ENCODE measurements at places on chromosomes 5 and 9. TPM values are rescaled to one million over a fixed set of nuclear protein-coding genes. Genes with fewer than 3 reads are reported as not detected.
A peak's percentile ranks its signal among the peaks of the same experiment; 100 is the strongest.

Gene PRR7
- total RNA-seq: 32.6 TPM

DNA sequence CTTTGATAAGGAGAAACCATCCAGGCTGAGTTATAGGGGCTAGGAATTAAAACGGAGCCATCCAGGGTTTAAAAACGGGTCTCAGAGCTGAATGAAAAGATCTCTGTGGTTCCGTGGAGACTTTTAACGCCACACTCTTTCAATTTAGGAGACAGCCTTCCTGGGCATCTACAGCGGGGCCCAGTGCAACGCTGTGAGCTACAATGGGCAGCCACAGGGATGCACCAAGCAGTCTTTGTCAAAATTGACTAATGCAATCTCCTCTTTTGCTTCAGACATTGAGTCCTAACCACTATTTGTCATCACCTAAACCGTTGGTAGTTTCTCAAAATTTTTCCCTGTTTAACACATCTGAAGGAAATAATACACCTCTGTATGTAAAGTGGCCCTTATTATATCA, 96.6 kb upstream of the ABCA1 start:
- H3K27ac ChIP-seq: no peak overlapping the region
- H3K4me3 ChIP-seq: no peak overlapping the region
- DNase-seq: no peak
- no peaks in the 10 kb centered on the region for H3K36me3 ChIP-seq

Gene PHF24
- 0.11 TPM for total RNA-seq

GRCh38 chr9:111957856-111958631, 61.4 kb downstream of the UGCG start:
- peak overlapping the region; percentile 40 for H3K4me3 ChIP-seq
- H3K27me3 ChIP-seq: peaks cover 2% of the 10 kb centered on the region
- H3K36me3 ChIP-seq: no peaks in the 10 kb centered on the region
- DNase-seq: peak; percentile 39
- H3K4me1 ChIP-seq: peaks cover 20% of the 10 kb centered on the region

Gene HMMR
- 94.2 TPM for total RNA-seq

DNA sequence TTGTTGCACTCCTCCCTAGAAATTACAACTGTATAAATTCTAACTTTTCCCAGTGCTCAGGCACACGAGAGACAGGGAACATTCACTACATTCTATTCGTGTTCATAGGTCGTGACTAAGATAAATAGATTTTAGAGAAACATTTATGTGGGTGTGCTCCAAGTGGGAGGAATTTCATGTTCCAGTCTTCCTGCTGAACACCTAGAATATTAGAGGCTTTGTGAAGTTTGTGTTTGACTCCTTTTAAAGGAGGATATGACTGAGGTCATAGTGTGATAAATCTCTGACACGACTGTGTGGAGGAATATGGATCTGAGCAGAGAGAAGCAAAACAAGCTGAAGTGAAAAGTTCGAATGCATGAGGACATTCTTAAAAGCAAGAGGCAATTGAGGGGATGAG, 355.3 kb downstream of the ZSWIM6 start:
- H3K36me3 ChIP-seq: no peaks in the 10 kb centered on the region
- peaks cover 31% of the 10 kb centered on the region for H3K27me3 ChIP-seq
- H3K4me1 ChIP-seq: no peaks in the 10 kb centered on the region
- no peak overlapping the region for H3K27ac ChIP-seq
- no peak for DNase-seq
- no peak overlapping the region for H3K4me3 ChIP-seq

Gene C9orf50
- not detected for total RNA-seq

Gene PCDHA12
- not detected for total RNA-seq

DNA sequence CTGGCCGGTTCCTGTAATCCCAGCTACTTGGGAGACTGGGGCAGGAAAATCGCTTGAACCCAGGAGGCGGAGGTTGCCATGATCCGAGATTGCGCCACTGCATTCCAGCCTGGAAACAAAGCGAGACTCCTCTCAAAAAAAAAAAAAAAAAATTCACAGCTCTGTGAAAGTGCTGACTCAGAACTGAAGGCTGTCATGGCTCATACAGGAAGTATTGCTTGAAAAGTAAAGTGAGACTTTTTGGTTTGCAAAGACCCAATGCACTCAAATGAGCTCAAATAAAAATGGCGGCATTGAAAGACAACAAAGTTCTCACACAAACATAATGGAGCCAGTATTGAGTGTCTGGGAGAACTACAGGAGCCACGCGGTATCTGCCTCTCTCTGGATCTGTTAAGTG, 202.1 kb downstream of the FBXL7 start:
- H3K4me1 ChIP-seq: no peaks in the 10 kb centered on the region
- H3K36me3 ChIP-seq: no peaks in the 10 kb centered on the region
- H3K27me3 ChIP-seq: no peaks in the 10 kb centered on the region
- no peak for DNase-seq
- no peak overlapping the region for H3K4me3 ChIP-seq

Gene RLN1
- 2.3 TPM for total RNA-seq

Gene ARSI
- not detected for total RNA-seq

DNA sequence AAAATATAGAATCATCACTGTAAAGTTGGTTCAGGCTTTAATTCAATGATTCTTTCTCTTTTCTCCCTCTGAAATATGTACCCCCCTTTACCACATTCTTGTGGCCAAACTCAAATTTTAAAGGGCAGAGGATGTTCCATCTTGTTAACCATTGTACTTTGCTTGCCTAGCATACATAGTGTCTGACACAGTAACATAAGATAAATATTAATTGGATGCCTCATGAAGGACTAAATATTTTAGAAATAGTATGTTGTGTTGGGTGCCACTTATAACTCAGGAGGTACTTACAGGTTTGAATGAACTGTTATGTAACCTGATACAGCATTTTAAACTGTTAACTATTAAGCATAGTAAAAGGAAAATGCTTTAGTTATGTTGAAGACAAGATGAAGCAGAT, 71.5 kb downstream of the NIPBL start:
- H3K4me3 ChIP-seq: no peak overlapping the region
- DNase-seq: no peak
- no peak overlapping the region for H3K27ac ChIP-seq
- peaks cover 71% of the 10 kb centered on the region for H3K4me1 ChIP-seq
- no peaks in the 10 kb centered on the region for H3K27me3 ChIP-seq

GRCh38 chr9:96883922-96884321, 29.6 kb upstream of the ZNF782 start:
- peaks cover 4% of the 10 kb centered on the region for H3K4me1 ChIP-seq
- DNase-seq: no peak
- H3K4me3 ChIP-seq: no peak overlapping the region
- H3K27me3 ChIP-seq: peaks cover 4% of the 10 kb centered on the region

Gene LCN1
- not detected for total RNA-seq

DNA sequence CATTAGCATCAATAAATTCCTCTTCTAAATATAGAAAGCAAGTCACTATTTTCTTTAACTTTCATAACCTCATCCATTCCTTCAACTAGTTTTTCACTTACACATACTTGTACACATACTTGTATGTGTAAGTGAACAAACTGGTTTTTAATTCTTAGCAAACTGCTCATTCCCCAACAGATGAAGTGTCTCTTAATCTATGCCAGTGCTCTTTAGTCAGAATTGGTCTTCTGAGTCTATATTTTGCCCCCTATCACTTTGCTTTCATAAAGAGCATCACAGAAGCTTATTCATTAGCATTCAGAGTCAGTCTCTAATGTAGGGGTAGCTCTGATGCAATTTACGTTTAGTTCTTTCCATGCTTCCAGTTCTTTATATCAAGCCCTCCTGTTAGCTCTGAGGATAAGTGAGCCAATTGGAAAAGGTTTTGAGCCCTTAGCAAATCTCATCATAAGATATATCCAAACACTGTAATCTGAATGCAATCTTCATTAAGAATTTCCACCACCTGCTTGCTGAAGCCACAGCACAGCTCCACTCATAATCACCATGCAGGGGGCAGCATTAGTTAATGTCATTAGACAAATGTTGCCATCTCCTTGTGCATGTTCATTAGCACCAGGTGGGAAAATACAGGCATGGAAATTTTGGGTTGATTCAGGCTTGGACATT, 178.5 kb upstream of the SLC24A2 start:
- no peak overlapping the region for H3K4me3 ChIP-seq
- no peak overlapping the region for H3K27ac ChIP-seq
- DNase-seq: peak; percentile 7
- H3K36me3 ChIP-seq: no peaks in the 10 kb centered on the region

Gene KCNN2
- total RNA-seq: not detected

Gene ORM2
- not detected for total RNA-seq

Gene INSL4
- total RNA-seq: not detected

Gene TOMM5
- total RNA-seq: 168 TPM

DNA sequence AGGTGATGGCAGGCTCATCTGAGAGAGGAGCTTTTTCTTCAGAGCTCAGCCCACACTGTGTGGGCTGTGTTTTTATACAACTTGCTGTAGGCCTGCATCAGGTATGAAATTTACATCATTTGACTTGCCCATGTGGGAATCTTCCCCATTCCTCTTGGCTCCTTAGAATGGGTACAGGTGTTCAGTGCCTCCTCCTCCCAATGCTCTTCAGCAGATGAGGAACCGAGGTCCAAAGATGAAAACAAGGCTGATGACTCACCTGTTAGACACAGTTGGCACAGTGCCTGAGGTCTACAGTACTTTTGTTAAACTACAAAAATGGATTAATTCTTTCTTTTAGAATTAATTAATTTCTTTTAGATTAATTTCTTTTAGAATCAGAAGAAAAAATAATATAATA, 20.8 kb downstream of the PAPPA start:
- H3K4me3 ChIP-seq: no peak overlapping the region
- peaks cover 2% of the 10 kb centered on the region for H3K27me3 ChIP-seq
- H3K4me1 ChIP-seq: no peaks in the 10 kb centered on the region
- H3K27ac ChIP-seq: no peak overlapping the region
- H3K36me3 ChIP-seq: no peaks in the 10 kb centered on the region
- DNase-seq: no peak

DNA sequence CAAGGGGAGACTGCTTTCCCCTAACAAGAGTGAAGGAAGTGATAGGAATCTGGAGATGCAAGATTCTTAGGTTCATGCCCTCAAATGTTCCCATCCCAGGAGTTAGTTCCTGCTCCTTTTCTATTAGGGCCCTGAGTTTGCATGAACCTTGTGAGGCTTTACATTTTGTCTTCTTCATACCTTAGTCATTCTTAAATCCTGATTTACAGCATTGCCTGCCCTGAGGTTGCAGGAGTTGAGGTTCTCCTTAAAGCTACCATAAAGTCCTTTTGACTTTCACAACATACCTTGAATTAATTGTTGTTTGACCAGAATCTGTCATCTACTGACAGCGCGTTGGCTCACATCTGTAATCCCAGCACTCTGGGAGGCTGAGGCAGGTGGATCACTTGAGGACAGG, 151.5 kb upstream of the ABCA1 start:
- no peaks in the 10 kb centered on the region for H3K27me3 ChIP-seq
- no peak overlapping the region for H3K4me3 ChIP-seq
- no peaks in the 10 kb centered on the region for H3K36me3 ChIP-seq
- no peak overlapping the region for H3K27ac ChIP-seq
- H3K4me1 ChIP-seq: no peaks in the 10 kb centered on the region
- no peak for DNase-seq

Gene LIX1
- not detected for total RNA-seq

- H3K36me3 ChIP-seq: no peaks in the 10 kb centered on the region
- no peak for DNase-seq
- H3K4me3 ChIP-seq: no peak overlapping the region
- H3K27ac ChIP-seq: no peak overlapping the region
- no peaks in the 10 kb centered on the region for H3K27me3 ChIP-seq
- H3K4me1 ChIP-seq: peaks cover 5% of the 10 kb centered on the region
These were observed 14.8 kb upstream of the CLIC3 start for GRCh38 chr9:137011156-137011555.

Gene RETREG1
- 31.7 TPM for total RNA-seq

Gene GHR
- total RNA-seq: not detected

Gene HMCN2
- not detected for total RNA-seq

DNA sequence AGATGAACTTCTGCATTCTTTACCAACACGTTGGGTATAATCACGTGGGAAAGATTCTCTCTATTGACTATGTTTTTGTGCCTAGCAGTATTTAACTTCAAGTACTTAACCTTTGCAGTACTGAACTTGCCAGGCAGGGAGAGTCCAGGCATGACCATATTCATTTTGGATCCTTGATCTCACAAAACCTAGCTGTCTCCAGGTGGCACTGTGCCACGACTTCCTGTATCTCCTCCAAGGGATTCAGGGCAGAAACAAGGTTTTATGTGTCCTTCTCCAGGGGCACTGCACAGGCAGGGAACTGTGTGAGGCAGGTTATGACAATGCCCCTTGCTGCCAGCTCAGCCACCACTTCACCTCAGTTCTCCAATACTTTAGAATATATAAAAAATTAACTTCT, 11.7 kb upstream of the IFNA5 start:
- no peaks in the 10 kb centered on the region for H3K36me3 ChIP-seq
- no peak overlapping the region for H3K27ac ChIP-seq
- no peak for DNase-seq
- H3K4me1 ChIP-seq: peaks cover 14% of the 10 kb centered on the region
- H3K4me3 ChIP-seq: no peak overlapping the region

DNA sequence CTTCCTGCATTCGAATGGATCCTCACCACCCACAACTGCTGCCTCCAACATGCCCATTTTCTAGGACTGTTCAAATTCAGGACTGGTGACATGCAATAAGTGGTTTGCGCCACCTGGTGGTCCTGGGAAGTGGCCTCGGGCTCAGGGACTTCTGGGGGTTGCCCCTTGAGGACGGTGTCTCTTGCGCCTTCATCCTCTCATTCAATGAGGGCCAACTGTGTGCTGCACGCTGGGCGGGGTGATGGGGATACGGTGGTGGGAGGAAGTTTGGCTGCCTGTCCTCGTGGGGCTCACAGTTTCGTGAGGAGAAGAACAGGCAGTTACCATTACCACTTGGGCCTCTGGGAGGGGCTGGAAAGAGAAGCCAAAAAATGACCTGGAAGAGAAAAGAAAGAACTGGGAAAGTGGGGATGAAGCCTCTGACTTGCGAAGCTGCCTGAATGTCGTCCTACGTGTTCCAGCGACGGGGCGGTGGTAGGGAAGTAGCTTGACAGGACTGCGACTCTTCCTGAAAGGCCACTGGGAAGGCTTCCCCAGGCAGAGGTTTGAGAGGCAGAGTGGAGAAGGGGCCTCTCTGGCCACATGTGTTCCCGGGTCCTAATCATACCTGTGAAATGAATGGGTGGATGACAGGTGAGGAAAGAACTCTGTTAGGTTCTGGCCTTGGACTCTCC, 49.0 kb downstream of the PSD2 start:
- H3K27ac ChIP-seq: no peak overlapping the region
- peaks cover 15% of the 10 kb centered on the region for H3K4me1 ChIP-seq
- peak; percentile 93 for DNase-seq
- H3K4me3 ChIP-seq: no peak overlapping the region

Gene SOX30
- 0.11 TPM for total RNA-seq

DNA sequence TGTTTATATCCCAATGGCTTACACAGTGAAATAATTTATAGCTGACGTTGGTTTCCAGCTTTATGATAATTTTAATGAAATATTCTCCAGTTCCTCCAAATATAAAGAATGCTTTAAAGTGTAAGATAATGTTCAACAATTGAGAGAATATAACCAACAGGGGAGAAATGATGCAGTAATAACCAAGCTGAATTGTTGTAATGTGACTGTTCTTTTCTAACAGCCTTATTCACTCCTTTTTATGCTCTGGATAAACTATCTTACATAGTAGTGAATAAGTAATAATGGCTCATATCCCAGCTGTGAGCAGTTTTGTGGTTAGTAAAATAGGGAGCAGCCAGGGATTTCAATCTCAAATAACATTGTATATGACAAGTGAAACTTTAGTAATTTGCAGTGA, 2348.7 kb upstream of the ACO1 start:
- H3K27me3 ChIP-seq: no peaks in the 10 kb centered on the region
- no peak overlapping the region for H3K4me3 ChIP-seq
- no peaks in the 10 kb centered on the region for H3K36me3 ChIP-seq
- H3K4me1 ChIP-seq: no peaks in the 10 kb centered on the region

Gene PCDHGA7
- not detected for total RNA-seq

GRCh38 chr9:134376386-134377142, 50.3 kb downstream of the RXRA start:
- peaks cover 5% of the 10 kb centered on the region for H3K4me1 ChIP-seq
- H3K27ac ChIP-seq: no peak overlapping the region
- H3K36me3 ChIP-seq: no peaks in the 10 kb centered on the region
- no peak for DNase-seq

Data from activated CD8-positive, alpha-beta T cell treated with anti-CD3 and anti-CD28 coated beads for 36 hours (primary cell).